Activated T-helper 2 cell treated with anti-CD3 and anti-CD28 coated beads, Interferon-gamma antibody, Interleukin-2, Interleukin-4, amounts not matched to agents 10 μg/mL and 5 μg/mL and 100 μg/mL, durations not matched to agents 14 hours and 24 hours and 36 hours (primary cell): ENCODE measurements at places on chromosomes 4 and X.

- no peak for DNase-seq
- no peaks in the 10 kb centered on the region for H3K36me3 ChIP-seq
- no peaks in the 10 kb centered on the region for H3K4me1 ChIP-seq
- H3K4me3 ChIP-seq = no peak overlapping the region
- H3K27me3 ChIP-seq = no peaks in the 10 kb centered on the region
- no peak overlapping the region for H3K27ac ChIP-seq
Observed at GRCh38 chrX:152313529-152314302, 137.4 kb downstream of the GABRA3 start.

DNA sequence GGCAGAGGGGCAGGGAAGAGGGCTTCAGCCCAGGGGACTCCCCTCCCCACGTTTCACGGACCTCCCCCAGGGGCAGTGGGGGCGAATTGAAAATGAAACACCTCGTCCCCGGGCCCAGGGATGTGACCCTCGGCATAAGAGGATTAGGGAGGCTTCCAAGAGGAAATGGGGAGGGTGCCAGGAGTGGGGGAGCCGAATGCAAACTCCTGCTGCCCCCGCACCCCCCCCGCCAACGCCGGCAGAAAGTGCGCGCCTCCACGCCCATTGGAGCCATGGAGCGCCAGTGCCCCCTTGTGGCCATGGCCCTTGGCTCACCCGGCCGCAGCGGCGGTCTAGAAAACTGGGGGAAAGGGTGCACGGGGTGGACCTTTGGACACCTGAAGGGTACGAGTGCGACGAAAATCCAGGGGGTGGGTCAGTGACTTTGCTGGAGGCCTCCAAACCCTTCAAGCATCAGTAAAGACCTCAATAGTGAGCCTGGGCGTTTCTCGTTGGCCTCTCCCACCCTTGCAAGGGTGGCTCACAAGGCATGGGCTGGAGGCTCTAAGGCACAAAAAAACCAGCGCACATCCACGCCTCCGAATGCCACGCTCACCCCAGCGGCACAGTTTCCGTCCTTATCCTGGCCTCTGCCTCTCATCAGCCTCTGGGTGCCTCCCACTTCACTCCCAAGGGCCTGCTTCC, 120.8 kb upstream of the PJA1 start:
- no peaks in the 10 kb centered on the region for H3K4me1 ChIP-seq
- no peaks in the 10 kb centered on the region for H3K36me3 ChIP-seq
- peaks cover 1% of the 10 kb centered on the region for H3K27me3 ChIP-seq

- no peak overlapping the region for H3K27ac ChIP-seq
- DNase-seq = no peak
- H3K4me1 ChIP-seq = no peaks in the 10 kb centered on the region
- H3K36me3 ChIP-seq = no peaks in the 10 kb centered on the region
Observed at GRCh38 chr4:36427696-36428095, 146.3 kb downstream of the DTHD1 start.

DNA sequence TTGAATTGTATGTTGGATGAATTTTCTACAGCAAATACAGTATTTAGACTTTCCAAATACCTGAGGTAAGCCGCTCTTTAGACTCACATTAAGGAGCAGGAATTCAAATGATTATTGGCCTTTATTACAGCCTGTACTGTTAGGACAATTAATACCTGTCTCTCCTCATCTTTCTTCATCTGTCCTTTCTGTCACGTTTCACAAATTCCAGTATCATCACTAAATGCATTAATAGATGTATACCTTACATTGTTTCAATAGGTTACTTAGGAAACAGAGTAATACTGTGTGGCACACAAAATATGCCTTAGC, 1.2 kb downstream of the FAM241A start:
- no peaks in the 10 kb centered on the region for H3K27me3 ChIP-seq
- no peak for DNase-seq
- peaks cover 36% of the 10 kb centered on the region for H3K4me1 ChIP-seq
- H3K4me3 ChIP-seq = peak overlapping the region; percentile 85
- peak overlapping the region; percentile 74 for H3K27ac ChIP-seq
- H3K36me3 ChIP-seq = peaks cover 14% of the 10 kb centered on the region

DNA sequence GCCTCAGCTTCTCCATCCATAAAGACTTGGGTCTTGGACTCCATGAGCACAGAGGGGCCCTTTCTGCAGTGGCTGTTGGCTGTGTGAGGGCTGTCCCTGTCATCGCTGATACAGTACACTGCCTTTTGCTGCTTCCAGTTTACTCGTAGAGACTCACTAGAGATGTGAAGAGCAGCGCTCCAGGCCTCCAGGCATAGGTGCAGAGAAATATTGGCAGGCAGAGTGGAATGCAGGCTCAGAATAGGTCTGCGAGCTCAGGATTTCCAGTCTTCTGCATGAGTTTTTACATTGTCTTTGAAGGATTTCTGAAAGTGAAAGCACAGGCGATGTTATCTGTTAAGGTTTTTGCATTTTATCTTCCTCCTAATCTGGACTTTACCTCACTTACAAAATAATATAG, 97.4 kb downstream of the AASDH start:
- no peak for DNase-seq
- H3K4me1 ChIP-seq = peaks cover 14% of the 10 kb centered on the region
- peak overlapping the region; percentile 3 for H3K4me3 ChIP-seq
- no peak overlapping the region for H3K27ac ChIP-seq
